Left ventricle myocardium superior (tissue), 1 donor: ENCODE measurements at places on chromosomes 1 and 21.

DNA sequence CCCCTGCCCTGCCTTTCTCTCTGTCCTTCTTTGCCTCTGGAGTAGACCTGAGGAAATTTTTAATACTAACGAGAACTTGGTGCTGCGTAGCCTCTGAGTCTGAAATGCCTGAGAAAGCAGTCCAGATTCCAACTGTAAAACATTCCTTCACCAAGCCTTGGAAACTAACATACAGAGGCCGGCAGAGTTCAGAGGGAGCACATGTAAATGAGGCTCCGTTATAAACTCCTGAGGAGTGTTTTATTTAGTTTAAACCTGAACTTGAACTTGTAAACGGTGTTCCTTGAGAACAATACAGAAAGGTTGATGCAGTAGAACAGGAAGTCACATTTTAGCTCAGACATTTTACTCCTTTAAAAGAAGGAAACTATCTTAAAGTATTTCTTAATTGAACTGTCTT is 280.7 kb downstream of the TM2D1 start:
- no peak for DNase-seq

DNA sequence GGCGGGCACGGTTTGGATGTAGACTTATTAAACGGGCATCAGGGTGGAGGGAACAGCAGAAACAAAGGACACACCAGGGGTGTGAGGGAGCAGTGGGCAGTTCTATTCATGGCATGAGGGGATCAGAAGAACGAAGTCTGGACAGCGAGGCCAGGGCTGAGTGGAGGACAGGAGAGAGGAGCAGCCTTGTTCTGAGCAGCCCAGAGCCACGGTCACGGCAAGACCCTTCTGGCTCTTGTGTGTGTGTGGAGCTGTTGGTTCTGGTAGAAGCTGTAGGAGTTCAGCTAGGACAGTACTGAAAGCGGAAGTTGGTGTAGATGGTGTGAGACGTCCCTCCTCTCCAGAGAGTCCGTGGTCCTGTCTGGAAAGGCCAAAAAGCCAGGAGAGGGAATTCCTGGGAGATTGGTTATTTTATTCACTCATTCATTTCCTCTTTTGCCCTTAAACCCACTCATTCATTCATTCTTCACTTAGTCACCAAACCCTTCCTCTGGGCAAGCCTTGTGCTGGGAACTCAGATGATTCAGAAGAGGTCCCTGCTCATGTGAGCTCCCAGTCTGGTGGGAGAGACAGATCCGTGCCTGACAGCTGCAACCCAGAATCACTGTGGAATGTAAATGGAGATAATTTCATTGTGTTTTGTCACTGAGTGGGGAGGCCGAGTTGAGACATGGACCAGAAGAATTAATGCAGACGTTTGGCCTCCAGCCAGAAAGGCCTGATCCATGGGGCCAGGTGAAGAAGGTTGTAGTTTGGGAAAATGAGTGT is 4.1 kb upstream of the ACOT11 start:
- no peak for DNase-seq

DNA sequence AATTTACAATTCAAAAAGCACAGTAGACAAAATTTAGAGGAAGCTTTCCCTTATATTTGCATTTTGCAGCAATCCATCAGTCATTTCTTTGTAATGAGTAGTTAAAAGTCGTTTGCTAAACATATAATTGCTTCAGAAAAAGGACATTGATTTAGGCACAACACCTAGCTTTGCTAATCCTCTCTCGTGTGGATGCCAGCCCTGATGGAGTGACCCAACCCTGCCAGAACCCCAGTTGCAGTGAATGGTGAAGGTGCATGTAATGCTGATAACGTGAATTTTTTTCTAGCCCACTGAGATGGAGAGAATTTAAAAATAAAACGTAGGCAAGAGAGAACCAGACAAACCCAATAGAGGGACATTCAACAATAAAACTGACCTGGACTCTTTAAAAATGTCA is 263.4 kb downstream of the GRIK1 start:
- DNase-seq, result no peak

GRCh38 chr1:109687641-109688499 is at the start of gene GSTM1:
Gene GSTM1, plus strand, starts transcription at chr1:109687817. Its CDS starts 57 bp downstream, at chr1:109687874.
- no peak for DNase-seq

DNA sequence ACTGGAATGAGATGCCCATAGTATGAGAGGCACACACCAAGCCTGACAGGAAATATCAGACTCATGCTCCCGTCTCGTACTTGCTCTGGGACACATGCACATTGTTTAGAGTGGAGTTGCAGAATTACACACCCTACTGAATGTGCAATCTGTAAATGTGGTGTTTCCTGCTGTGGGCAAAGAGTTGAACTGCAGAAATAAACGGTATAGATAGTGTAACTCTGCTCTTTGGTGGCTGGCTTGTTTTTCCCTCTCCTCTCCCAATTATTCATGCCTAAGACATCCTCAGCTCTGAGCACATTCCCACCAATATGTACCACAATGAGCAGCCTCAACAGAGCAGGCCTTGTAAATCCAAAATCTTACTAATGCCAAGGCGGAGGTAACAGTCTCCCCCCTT is 90.1 kb upstream of the DIRAS3 start:
- DNase-seq, result no peak

GRCh38 chr1:202957733-202958543 is at the start of gene ADIPOR1:
Gene ADIPOR1, minus strand, starts transcription at chr1:202958312. Its CDS starts 7,242 bp downstream, at chr1:202951070.
- DNase-seq, result peak; percentile 95

- DNase-seq, result no peak
These were observed 21.6 kb upstream of the TRAF5 start for GRCh38 chr1:211305044-211305443.

GRCh38 chr1:9315411-9316079 is 22.9 kb downstream of the SPSB1 start:
- DNase-seq, result no peak

- DNase-seq, result peak; percentile 56
These were observed 18.8 kb downstream of the EMC1 start for GRCh38 chr1:19232524-19232846.
